ENCODE measurements at places on chromosomes 2 and 18.
A peak's percentile ranks its signal among the peaks of the same experiment; 100 is the strongest.

DNA sequence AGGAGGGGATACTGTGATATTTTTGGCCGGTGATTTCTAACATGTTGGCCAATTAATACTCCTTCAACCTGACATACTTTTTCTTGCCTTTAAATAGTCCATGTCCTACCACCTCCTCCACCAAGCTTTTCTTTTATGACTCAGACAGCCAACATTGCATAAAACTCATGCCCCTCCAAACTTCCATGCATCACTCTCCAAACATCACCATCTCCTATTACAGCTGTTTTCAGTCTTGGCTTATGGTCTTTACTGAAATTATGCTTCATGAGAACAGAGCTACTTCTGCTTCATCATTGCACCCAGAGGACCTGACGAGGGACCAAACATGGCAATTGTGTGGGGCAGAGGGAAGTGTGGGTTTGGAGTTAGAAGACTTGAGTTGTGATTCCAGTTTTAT is 305.4 kb downstream of the LPIN1 start:
- no peak for DNase-seq

DNA sequence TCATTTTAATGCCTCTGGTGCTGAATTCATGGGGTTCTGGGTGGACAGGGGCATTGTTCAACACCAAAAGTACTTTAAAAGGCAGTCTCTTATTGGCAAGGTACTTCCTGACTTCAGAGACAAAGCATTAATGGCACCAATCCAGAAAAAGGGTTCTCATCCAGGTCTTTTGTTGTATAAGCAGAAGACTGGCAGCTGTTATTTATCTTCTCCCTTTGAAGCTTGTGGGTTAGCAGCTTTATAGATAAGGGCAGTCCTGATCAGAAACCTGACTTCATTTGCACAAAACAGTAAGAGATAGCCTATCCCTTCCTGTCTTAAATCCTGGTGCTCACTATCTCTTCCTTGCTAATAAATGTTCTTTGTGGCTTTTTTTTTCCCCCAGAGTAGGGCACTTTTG is 68.8 kb downstream of the VPS54 start:
- no peak for DNase-seq

GRCh38 chr18:3554091-3554601 is 104.2 kb downstream of the TGIF1 start:
- no peak for DNase-seq

- no peak for DNase-seq
Observed at GRCh38 chr2:105655244-105655643, 89.5 kb upstream of the NCK2 start.

- no peak for DNase-seq
Observed at GRCh38 chr2:214297423-214297822, 113.4 kb upstream of the VWC2L start.

- no peak for DNase-seq
Observed at GRCh38 chr2:221572821-221573429, 821 bp upstream of the EPHA4 start.

GRCh38 chr2:148876202-148876594 is 1.2 kb downstream of the KIF5C start:
- peak; percentile 3 for DNase-seq

- DNase-seq: no peak
Observed at GRCh38 chr2:120929829-120930228, 194.2 kb downstream of the GLI2 start.

DNA sequence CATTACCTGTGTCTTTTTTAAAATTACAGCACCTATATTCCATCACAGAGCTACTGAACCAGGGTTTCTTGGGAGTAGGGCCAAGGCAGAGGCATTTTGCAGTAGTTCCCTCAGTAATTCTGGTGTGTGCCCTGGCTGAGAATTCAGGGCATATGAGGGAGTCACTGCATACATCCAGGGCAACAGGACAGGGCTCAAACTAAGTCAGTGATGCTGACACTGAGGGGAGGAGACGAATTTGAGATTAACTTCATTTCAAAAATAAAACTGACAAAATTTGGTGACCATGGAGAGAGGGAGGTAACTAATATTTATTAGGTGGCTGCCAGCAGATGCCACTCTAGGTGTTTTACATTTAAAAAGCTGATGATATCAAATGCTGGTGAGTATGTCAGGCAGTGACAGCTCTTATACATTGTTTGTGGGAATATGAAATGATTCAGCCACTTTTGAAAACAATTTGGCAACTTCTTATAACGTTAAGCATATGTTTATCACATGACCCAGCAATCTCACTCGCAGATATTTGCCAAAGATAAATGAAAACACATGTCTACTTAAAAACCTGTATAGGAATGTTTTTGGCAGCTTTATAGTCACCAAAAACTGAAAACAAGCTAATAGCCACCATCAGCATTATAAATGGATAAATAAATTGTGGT is 20.3 kb downstream of the STRADB start:
- DNase-seq: no peak

DNA sequence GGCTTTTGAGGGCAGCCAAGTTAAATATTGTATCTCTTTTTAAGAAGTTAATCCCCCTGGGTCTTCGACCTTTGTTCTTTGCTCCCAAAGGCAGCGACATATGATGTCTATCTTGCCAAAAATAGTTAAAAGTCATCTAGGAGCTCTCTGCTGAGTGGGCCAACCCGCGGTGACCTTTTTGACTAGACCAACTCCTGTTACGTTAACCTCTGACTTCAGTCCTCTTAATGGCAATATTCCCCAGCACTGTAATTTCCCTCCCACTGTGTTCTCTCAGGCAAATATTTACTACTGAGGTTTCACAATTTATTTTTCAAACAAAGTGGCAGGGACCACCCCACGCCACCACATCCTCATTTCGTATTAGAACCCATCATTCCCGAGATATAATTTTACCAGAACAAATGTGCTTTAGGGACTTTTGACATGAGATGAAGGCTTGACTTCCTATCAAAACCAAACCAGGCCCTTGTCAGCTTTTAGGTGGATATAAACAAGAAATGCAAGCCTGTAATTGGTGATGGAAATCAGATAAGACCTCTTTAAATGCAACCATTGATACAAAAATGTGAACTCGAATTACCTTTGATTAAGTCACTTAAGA is 764.7 kb downstream of the SATB2 start:
- no peak for DNase-seq

DNA sequence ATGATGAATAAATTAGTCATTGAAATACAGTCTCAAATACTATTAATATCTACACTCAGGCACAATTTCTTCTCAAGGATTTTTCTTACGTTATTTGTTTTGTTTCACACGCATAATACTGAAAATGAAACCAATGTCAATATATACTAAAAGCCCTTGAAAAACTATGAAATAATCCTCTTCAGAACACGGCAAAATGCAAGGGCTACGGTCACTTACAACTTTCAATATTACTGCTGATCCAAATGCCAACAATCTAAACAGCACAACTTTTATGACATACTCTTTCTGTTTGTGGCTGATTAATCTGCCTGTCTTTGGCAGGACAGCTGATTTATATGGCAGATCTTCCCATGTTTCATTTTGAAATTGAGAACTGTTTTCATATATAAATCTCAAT is 68.3 kb downstream of the LRPPRC start:
- DNase-seq: no peak

DNA sequence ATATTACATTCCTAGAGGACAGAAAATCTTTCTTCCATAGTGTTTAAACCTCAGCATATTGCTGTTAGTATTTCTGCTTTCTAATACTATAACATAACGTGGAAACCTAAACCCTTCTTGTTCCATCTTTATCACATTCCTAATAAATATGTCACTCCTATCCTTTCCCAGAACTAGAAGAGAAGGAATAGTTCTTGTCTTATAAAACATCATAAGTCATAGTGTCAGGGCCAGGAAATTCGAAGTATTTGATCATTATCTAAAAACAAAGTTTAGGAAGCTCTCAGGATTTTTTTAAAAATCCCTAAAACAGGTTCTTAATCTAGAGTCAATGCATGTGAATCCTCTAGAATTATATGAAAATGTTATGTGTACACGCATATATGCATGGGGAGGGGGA is 2.0 kb downstream of the NHEJ1 start:
- no peak for DNase-seq

DNA sequence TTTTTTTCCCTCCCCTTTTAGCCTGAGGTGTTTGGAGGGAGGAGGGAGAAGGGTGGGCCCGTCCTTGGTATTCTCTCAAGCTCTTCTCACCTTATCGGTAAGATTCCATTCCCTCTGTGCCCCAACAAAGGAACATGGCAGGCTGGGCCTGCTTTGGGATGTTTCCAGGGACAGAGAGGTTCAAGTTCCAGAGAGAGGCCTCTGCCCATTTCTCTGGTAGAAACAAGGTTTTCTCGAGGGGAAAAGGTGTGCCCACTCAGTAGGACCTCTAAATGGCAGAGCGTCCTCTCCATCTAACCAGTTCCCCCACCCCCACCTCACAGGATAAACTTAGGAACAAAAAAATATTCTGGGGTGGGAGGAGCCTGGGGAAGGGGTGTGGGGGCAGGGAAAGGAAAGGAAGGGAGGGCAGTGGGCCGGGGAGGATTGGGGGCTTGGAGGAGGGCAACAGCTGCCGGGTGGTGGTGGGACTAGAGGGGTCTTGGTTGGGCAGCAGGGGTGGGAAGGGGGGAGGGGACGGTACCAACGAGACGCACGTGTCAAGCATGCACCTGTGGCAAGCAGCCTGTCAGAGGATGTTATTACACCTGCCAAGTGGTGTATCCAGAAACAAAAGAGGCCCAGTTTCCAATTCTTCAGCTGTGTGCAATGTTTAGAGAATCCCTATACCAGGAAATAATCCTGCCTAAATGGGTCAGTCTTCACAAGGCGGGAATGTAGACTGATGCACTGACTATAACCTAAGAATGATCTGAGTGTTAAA is 2.1 kb downstream of the PCBP1 start:
- no peak for DNase-seq

- no peak for DNase-seq
Observed at GRCh38 chr2:194602750-194603149, 1054.3 kb upstream of the SLC39A10 start.

- no peak for DNase-seq
Observed at GRCh38 chr2:198062826-198063225, 258.4 kb downstream of the PLCL1 start.

GRCh38 chr2:86512034-86512433 is 51.2 kb downstream of the CHMP3 start:
- DNase-seq: no peak

DNA sequence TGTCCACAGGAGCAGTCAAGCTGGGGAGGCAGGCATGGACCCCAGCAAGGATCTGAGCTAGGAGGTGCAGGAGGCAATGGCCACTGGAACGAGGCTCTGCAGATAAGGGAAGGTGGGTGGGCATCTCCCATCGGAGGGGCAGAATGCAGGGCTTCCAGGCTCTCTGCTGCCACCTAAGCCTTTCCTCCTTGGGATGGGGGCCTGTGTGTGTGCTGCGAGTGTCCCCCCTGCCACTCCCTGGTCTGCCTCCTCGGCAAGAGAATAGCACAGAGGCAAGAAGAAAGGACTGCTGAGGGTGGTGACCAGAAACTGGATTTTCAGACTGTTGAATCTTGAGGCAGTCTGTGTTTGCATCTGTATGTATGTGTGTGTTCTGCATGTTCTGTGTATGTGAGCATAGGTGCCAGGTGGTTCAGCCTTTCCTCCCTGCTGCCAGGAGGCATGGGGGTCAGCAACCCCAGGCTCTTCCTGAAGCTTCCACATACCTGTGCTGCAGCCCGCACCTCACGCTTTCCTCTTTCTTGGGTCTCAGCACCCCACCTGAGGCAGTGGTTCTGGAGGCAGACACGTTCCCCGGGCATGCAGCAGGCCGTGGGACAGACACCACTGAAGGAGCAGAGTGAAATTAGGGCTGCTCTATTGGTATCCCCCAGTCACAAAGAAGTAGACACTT is 86.7 kb downstream of the EPAS1 start:
- no peak for DNase-seq

DNA sequence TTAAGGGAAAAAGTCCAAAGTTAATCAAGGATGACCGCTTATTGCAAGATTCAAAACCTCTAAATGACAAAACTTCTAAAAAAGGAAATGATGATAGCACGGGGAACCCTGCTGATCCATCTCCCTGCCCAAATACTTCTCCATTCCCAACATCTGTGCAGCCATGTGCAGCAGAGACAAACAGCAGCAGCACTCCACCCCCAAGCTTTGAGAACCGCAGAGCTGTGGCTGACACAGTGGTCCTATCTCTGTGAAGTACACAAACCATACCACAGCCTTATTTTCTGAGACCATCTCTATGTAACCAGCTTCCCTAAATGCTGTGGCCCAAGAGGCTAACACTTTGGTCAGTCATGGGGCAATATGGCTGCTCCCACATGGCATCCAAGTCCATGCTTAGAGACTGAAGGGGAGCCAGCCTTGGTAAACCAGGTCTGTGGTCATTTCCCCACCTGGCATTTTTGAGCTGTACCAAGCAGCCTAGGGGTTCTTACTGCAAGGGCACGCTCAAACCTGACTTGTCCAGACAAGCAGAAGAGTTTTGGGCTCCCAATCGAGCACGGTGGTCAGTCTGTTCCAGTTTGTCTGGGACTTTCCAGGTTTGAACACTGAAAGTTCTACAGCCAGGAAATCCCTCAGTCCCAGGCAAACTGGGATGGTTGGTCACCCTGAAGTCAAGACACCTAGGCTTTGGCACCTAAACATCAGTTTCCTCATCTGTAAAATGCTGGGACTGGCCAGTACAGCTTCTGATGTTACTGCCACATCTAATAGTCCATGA is 17.1 kb upstream of the NFE2L2 start:
- DNase-seq: no peak

GRCh38 chr2:41194230-41194629 is 742.3 kb upstream of the SLC8A1 start:
- DNase-seq: no peak

DNA sequence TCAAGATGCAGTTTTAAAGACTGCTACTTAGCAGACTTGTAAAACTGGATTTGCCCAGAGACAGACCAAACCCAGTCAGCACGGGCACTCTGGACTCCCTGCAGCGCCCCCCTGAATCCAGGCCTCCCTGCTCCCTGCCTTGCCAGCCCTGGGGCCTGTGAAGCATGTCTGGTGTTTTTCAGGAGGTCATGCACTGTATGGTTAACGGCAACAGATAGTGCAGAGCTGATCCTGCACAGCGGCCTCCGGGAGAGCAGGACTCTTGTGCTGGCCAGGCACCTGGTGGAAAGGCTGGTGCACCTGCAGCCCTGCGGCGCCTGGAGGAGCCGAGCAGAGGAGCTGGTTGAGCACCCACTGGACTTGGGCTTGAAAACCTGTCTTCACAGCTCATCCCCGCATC is 30.4 kb downstream of the HDAC4 start:
- no peak for DNase-seq

DNA sequence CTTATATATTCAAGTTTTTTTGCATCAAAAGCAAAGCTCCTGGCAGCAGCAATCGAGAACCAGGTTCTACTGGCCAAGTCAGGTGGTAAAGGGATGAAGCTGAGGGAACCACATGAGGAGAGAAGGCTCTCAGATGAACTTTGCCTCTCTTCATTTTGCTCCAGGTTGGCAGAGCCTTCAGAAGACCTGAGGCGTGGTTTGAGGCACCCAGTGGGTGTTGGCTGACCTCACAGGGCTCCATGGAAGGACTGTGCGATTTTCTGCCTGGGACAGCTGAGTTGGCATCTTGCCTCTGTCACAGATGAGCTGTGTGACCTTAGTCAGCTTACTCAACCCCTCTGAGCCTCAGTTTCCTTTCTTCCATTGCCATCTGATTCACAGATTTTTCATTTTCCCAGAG is 89.0 kb downstream of the INSIG2 start:
- no peak for DNase-seq

Data from stimulated activated CD8-positive, alpha-beta memory T cell treated with anti-CD3 and anti-CD28 coated beads, Interleukin-15, amount 100 ng/mL, for 24 hours (primary cell).